KG1 (cell line): ENCODE measurements at places on chromosomes 7 and 10.
A peak's percentile ranks its signal among the peaks of the same experiment; 100 is the strongest.

- no peak for DNase-seq
Measured at GRCh38 chr10:104577861-104578521, 63.1 kb upstream of the SORCS3 start.

DNA sequence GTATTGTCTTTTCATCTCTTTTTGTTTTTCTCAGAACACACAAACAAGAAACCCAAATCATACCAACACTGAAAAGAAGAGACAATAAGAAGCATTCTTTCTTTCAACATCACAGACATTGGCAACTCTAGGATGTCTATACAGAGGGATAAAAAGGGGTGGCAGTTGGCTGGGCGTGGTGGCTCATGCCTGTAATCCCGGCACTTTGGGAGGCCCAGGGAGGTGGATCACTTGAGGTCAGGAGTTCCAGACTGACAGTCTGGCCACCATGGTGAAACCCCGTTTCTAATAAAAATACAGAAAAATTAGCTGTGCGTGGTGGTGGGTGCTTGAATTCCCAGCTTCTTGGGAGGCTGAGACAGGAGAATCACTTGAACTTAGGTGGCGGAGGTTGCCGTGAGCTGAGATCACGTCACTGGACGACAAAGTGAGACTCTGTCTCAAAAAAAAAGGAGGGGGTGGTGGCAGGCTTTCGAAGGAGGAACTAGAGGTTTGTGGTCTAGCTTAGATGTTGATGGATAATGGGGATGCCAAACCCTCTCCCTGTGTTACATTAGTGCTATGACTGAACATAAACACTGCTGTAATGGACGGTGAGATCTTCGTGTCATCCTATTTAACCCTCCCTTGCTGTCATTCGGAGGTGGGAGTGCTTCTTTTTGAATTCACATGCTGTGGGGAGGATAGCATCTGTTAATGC is 9.4 kb downstream of the CNNM2 start:
- DNase-seq = peak; percentile 40

DNA sequence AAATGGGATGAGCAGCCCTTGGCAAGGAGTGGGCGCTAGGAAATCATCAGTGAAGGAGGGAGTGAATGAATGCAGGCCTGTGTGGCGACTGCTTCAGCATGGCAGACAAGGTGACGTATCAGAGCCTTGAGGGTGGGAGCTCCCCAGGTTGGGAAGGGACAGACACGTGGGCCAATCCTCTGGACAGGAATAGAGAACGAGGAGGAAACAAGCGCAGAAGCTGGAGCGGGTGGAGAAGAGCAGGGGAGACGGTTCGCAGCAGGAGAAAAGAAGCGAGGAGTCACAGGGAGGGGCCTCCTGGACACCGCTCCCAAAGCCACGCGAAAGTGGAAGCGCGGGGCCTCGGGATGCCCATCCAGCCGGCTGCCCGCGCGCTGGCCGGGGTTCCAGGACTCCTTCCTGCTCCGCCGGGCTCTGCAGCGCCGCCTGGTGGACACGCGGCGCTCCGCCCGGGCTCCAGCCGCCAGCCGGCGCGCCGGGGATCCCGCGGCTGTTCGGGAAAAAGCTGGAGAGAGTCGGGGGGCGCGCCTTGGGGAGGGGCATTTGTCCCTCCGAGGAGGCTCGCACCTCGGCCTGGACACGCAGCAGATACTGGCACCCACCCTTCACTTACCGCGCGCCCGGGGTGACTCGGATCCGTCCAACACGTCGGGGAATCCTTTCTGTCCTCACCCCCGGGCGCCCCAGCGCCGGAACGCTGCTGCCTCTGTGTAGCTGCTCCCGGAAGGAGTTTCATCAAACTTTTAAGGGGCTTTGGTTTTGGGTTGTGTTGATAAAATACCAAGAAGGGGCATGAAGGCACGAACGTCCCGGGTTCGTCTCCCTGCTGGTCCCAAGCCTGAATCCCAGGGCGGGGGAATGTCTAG is 6.3 kb downstream of the ZNF503 start:
- DNase-seq = peak; percentile 18

DNA sequence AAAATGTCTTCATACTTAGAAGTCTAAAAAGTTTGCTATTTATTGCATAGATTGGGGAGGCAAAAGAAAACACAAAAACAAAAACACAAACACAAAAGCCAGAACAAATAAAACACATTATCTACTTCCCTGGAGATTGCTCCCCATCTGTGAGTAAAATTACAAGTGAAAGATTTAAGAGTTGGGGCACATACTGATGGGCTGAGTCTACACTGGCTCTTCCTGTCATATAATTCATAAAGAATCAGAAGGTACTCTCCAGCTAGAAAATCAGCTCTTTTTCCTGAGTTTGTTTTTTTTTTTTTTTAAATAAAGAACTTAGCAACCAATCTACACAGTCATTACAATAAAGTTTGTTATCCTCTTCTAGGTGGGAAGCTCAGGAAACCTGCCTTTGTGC is 192.4 kb upstream of the LRRN3 start:
- DNase-seq = no peak

DNA sequence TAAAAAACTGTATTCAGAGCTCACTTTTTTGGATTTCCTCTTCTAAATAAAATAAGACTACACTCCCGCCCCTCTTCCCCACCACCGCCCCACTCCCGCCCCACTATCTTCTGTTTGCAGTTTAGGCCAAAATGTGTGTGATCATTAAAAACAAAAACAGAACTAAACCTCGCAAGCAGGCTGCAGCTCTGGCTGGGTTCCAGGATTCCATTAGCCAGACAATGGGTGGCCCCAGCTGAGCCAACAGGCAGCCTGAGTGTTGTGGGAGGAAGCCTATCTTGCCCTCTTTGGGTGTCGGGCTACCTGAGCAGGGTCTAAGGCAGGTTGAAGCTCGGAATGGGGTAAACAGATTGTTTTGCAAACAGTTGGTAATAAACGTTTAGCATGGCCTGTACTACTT is 41.7 kb downstream of the ARL4A start:
- DNase-seq = no peak

DNA sequence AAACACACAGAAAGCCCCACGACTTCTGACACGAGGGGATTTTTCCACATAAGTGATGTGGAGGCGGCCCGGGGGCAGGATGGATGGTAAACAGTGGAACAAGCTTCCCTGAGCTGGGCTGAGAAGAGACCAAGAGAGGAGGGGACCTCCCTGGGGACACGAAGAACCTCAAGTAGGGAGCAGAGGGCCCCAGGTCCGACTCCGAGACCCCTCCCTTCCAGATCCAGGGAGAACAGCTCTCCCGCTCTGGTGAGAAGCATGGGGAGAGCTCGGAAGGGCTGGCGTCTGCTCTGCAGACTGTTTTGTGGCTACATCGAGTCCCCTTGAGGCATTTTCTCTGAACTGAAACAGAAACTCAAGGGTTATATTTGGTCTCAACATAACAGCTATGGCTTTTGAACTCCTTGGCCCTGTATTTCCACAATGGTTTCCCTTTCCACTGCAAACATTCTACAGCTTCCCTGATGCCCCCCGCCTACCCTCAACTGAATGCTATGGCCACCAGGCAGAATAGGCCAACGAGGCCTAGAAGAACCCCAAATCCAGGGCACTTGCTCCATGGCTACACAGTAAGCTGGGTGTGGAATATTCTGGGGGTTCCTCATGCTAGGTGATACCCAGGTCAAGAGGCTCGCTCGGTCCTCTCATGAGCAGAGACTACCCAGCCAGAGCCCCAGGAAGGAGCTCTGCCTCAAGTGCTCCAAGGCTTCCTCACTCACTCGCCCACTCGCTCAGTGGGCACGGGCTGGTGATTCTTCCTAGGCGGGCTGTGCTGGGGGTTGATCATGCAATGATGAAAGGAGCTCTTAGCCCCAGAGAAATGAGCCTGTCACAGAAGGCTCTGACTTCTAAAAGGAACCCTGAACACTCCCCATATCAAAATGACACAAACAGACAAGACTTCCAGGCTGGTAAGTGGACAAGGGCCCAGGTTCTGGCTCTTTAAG is 47.5 kb downstream of the FAM53B start:
- no peak for DNase-seq

DNA sequence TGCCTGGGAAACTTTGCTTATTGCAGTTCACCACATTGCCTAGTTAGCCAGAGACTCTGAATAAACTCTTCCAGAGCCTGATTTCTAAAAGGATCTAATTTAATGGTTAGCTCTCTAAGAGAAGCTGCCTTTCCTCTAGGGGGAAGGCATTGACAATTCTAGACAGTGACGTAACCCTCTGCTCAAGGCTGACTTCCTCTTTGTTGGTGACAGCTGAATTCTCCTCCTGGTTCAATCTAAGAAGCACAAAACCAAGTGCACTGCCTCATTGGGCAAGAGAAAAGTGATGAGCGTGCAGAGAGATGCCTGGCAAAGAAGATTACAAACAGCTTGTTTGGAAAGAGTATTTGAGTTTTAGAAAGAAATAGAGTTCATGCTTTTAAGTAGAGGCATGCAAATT is 102.7 kb downstream of the MACC1 start:
- peak; percentile 44 for DNase-seq

DNA sequence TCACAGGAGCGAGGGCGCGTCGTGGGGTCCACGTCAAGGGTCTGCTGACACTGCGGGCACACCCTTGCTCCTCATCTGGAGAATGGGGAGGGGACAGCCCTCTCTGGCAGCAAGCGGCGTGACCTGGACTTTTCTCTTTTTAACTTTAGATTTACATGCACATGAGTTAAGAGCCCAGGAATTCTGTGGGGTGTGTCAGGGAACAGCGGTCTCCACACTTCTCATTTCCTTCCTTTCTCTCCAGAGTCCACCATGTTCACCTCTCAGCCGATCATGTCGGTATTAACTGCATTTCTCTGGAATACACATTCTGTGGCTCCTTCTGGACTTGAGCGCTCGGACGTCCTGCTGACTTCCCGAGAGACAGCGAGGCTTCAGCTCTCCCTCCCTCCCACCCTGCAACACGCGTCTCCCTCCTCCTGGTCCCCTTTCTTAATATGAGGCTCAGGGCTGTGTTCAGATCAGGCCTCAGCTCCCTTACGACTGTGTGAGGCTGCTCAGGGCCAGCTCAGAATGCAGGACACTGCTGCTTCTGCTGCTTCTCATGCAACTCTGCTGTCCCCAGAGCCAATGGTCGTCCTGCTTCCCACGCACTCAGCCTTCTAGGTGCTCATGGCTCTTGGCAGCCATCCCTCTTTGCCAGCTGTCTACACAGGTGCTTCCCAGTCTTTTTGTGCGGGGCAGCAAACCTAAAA is 261.3 kb downstream of the ELFN1 start:
- no peak for DNase-seq
